CD8-positive, alpha-beta memory T cell (primary cell): ENCODE measurements at places on chromosomes 4 and X.

GRCh38 chrX:150212672-150213480 is 150.2 kb upstream of the MAMLD1 start:
- DNase-seq, result no peak

- peak; percentile 24 for DNase-seq
Observed at GRCh38 chrX:150486011-150486410, 82.4 kb upstream of the MTM1 start.

GRCh38 chr4:5927747-5928146 is 34.9 kb upstream of the CRMP1 start:
- DNase-seq, result no peak

- DNase-seq, result peak; percentile 7
Observed at GRCh38 chrX:80876877-80877276, 67.2 kb upstream of the BRWD3 start.

DNA sequence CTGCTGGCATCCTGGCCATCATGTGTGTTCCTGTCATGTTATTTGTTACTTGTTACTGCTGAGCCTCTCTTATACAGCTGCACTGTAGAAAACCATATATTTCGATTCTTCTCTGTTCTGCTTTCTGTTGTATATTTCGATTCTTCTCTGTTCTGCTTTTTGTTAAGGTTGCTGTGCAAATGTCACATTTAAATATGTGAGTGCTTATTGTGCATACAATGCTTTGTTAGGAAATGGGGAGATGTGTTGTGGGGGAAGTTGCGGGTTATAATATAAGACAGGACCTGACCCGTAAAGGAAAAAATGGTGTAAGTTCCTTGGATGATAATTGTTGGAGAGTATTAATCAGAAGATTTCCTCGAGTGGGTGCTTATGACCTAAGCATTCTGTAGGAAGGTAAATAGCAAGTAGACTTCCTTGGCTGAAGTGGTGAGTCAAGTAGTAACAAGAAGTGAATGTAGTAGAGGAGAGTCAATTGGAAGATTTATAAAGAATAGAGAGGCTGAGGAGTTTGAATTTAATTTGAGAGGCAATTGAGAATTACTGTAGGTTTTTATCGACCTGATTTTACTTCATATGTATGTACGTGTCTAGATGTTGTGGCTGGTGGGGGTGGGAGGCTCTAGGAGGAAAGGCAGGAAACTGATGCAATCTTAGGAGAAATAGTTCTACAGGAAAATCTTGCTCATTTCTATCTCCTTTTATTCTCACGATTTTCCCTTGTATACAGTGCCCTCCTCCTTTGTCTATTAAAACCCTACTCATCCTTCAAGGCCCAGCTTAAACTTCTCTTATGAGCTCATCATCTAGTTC is 8.5 kb downstream of the OGT start:
- DNase-seq, result no peak

DNA sequence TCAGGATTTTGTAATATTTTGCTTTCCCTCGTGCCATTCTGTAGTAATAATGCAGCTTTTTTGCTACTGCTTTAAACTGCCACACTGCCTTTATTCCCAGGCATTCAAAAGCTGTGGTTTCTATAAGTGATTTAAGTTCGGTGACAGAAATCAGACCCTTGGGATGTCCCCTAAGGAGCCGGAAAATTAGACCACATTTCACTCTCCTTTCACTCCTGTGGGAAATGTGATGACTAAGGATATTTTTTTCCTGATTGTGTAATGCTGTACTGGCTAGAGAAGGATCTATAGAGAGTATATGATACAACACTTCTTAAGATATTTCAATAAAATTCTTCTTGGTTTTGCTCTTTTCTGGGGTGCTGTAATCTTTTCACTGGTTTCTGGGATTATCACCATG is 24.4 kb downstream of the UGT2A3 start:
- DNase-seq, result no peak

- DNase-seq, result no peak
Observed at GRCh38 chr4:158850800-158851644, 82.2 kb downstream of the FNIP2 start.

GRCh38 chrX:41236629-41237028 is 97.3 kb upstream of the DDX3X start:
- DNase-seq, result no peak

DNA sequence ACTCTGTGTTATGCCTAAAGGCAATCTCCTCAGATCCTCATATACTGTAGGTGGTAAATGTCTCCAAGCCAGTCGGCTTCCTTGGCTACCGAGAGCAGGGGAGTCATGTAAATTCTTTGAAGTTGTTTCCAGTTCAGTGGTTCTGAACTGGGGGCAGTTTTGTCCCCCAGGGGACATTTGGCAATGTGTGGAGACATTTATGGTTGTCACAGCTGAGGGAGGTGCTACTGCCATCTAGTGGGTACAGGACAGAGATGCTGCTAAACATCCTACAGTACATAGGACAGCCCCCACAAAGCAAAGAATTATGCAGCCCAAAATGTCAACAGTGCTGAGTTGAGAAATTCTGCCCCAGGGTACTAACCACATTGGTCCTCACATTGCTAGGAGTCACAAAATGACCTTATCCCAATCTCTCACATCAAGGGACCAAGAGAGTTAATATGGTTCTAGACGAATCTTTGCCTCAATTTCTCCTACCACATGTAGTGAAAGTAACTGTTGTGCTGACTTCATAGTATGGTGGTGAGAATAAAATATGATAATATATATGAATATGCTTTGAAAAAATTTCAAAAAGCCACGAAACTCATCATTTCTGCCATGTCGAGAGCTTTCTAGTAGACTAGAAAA is 104.4 kb upstream of the ARHGAP24 start:
- DNase-seq, result no peak

DNA sequence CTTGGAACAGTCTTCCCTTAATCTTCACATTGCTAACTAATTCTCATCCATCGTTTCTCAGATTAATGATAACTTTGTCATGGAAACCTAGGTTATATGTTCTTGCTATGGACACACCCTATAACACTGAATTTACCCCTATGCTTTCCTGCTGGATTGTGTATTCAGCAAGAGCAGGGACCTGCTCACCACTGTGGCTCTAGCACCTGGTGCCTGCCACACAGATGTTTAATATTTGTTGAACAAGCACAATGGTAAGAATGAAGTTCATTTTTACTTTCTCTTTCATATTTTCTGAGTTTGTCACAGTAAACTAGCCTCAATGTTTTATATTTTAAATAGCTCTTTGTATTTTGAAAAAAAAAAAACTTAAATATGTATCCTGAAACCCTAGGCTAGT is 734.0 kb upstream of the DIAPH2 start:
- DNase-seq, result no peak

- no peak for DNase-seq
Observed at GRCh38 chr4:146029939-146030710, 91.5 kb upstream of the ZNF827 start.

GRCh38 chr4:78735697-78736096 is 40.5 kb upstream of the BMP2K start:
- DNase-seq, result no peak
